Posterior vena cava (tissue), 2 donors: ENCODE measurements at places on chromosomes 2 and 18. TPM values are rescaled to one million over a fixed set of nuclear protein-coding genes. Genes with fewer than 3 reads are reported as not detected.

The TUBA4B gene
- total RNA-seq: not detected

The DLX2 gene
- total RNA-seq: not detected

DNA sequence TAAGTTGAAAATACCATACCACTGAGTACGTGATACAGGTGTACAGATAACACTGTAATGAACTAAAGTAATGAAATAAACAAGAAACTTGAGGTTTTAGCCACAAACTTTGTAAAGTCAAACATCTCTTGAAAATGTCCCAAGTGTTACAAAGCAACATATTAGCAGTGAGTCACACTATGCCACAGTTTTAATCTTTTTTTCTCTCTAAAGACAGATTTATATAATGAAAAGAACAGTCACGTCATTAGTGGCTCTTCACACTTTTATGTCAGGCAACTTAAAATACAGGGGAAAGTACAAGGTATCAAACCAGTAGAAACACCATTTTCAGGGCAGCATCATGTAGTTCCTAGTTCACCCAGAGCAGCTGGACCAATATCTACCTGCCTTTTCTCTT is 42.1 kb downstream of the RAPH1 start:
- no peak for DNase-seq

- no peak for DNase-seq
Observed at GRCh38 chr2:231051116-231051515, 5.6 kb upstream of the PSMD1 start.

DNA sequence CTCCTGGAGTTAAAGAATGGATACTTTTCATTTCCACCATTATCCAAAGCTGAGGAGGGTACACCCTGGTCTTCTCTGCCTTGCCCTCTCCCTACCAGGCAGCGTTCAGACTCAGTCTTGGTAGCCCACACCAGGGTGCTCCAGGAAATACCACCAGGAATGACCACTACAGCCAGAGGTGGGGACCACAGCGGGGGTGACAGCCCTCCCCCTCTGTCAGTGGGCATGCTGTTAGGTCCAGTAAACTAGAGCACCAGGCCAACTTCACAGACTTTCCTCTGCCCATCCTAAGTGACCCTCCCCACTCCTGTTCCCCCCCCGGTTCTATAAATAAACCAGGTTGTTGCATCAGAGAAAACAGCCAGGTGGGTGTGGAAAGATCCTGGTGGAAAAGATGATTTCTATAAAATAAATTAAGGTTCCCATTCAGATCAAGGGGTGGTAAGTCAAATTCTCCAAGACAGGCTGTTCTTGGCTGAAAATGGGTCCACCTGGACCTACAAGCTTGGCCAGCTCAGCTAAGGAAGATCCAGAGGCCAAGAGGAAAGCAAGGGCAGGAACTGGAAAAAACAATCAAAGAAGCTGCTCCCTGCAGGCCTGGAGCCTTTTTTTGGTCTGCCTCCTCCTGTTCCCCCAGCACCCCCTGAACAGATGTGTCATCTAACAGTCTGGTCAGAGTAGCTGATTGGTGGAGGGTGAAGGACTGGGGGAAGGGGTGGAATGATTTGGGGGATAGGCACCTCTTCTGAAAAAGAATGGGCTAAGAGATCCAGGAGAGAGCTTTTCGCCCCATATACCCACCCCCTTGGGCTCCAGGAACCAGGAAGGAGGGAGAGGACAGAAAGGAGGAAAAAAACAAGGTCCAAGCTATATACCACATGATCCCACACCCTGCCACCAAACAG is 2.3 kb downstream of the RAB11FIP5 start:
- no peak for DNase-seq

DNA sequence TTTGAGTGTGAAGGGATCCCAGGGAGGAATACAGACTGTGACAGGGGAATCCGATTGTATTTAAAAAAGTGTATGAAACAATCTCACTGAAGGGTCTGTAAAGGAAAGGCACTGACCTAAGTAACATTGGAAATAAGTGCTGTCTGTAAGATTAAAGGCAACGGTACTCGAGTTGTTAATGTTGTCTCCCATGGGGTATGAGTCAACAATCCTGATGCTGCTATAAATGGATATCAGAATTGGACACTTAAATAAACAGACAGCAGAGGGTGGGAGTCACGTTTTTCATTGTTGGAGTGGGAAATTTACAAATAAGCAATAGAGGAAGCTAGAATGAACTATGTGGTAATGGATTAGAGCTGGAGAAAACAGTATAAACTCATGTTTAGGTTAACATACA is 452.4 kb upstream of the RGPD4 start:
- no peak for DNase-seq
